ENCODE measurements at places on chromosomes 5 and 9.

DNA sequence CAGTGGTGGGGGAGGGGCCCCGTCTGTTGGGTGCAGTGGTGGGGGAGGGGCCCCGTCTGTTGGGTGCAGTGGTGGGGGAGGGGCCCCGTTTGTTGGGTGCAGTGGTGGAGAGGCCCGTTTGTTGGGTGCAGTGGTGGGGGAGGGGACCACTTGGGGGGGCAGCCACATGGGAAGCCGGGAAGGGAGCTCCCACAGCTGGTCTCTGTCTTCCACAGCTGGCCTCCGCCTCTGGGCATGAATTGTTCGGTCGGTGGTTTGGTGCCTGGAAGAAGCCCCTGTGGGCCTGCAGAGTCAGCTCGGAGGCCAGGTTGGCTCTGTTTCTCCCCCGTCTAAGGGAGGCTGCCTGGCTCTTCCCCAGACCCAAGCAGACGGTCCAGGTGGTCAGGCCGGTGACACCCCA lies 69.3 kb downstream of the COL5A1 start:
- no peak for DNase-seq

GRCh38 chr9:38361473-38361850 lies 31.0 kb upstream of the ALDH1B1 start:
- DNase-seq = no peak

DNA sequence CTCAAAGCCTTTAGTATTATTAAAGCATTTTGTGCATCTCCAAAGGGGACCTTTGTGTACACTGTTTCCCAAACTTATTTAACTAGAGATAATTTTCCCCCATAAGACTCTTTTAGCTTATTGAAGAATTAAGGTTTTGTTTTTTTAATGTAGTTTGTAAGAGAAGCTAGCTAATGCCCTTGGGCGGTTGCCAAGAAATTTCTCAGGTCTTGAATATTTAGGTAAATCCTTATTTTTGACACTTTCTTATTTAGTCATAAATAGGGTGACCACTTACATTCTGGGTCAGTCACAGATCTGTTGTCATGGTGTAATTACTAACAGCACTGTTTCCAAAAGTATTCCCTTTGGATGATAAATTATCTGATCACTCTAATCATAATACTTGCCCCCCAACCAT lies 27.2 kb downstream of the TNFAIP8 start:
- DNase-seq = no peak

- no peak for DNase-seq
Observed at GRCh38 chr5:139186261-139186660, 11.9 kb downstream of the SIL1 start.

GRCh38 chr5:61148515-61148914 lies 13.8 kb downstream of the SMIM15 start:
- DNase-seq = no peak

- DNase-seq = no peak
Observed at GRCh38 chr9:7147121-7148090, 389.6 kb downstream of the KDM4C start.

All from stimulated activated CD8-positive, alpha-beta memory T cell treated with anti-CD3 and anti-CD28 coated beads, Interleukin-7, amount 100 ng/mL, for 1 hour (primary cell).